Ascending aorta (tissue), 2 donors: ENCODE measurements at places on chromosomes 7 and 10.

- no peak for DNase-seq
Measured at GRCh38 chr7:88647825-88648224, 111.7 kb upstream of the ZNF804B start.

DNA sequence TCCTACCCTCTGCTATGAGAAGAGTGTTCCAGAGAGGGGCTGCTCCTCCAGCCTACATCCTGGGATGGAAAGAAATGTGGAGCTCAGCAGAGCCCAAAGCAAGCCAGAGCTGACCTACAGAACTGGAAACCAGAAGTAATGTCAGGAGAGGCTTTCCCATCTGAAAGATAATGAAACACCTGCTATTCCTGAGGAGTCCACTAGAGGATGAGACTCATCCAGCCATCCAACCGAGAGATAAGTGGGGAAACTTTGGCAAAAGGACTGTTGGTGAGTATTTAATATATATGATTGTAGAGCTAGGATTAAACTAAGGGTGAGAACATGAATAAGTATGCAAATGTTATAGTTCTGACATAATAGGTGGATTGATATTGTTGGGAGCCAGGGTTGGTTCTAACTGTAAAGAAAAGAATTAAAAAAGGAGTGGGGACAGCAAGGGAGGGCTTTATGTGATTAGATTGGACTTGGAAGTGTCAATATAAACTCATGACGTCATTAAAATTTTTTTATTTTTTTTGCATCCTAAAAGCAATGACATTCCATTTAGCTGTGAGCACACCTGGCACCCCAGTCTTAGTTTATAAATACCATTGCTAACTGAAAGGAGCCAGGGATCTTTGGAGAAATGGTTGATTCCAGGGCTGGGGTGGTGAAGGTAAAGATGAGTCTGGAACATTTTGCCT, 312.8 kb upstream of the NFE2L3 start:
- no peak for DNase-seq

DNA sequence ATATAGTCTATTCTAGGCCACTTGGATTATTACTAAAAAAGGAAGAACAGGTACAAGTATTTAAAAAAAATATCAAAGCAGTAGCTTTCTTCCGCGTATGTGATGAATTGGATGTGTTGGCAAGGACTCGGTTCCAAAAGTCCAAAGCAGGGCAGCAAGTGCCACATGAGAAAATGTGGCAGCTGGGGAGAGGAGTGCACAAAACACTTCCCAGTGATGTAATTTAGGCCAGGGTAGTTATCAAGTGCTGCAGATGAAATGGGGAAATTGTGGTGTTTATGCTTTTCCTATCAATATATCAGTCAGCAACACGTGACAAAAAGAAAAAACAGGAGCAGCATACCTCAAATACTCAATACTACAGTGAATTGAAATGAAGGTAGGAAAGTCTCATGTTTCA, 7.0 kb downstream of the RHOBTB1 start:
- no peak for DNase-seq

DNA sequence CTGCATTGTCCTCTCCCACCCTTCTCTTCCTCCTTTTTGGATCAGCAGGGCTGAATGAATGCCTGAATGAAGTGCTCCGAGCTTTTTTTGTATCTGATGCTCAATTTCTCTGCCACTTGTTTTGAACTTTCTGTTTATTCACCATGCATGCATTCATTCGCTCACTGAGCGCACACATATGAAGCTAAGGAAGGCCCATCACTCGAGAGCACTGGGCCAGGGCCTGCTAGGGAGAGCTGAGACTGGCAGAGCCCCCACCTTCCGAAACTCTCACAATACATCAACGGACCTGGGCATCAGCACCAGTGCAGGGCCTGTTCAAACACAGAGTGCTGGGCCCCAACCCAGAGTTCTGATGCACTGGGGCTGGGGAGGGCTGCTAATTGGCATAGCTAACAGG, 45.7 kb downstream of the RPS24 start:
- DNase-seq = no peak

- no peak for DNase-seq
Measured at GRCh38 chr7:11969643-11970042, 137.6 kb upstream of the THSD7A start.

DNA sequence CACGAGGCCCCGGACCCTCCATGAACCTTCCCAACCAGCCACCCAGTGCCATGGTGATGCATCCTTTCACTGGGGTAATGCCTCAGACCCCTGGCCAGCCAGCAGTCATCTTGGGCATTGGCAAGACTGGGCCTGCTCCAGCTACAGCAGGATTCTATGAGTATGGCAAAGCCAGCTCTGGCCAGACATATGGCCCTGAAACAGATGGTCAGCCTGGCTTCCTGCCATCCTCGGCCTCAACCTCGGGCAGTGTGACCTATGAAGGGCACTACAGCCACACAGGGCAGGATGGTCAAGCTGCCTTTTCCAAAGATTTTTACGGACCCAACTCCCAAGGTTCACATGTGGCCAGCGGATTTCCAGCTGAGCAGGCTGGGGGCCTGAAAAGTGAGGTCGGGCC, 90.6 kb upstream of the PDCD4 start:
- DNase-seq = no peak

DNA sequence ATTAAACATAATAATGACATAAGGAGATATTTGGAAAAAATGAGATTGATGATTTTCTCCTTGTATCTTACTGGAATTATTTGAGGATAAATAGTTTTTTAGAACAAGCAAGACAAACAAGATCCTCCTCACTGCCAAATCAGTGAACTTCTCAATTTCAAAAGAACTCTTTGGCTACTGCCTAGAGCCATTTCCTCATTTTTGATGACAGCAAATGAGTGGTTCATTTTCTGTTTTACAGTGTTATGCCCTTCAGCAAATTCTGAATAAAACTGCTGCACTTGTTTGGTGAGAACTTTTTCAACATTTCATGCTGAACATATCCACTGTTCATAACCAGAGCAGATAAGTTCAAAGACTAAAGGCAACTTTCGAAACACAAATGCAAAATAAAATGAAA, 42.5 kb upstream of the AHR start:
- DNase-seq = no peak

DNA sequence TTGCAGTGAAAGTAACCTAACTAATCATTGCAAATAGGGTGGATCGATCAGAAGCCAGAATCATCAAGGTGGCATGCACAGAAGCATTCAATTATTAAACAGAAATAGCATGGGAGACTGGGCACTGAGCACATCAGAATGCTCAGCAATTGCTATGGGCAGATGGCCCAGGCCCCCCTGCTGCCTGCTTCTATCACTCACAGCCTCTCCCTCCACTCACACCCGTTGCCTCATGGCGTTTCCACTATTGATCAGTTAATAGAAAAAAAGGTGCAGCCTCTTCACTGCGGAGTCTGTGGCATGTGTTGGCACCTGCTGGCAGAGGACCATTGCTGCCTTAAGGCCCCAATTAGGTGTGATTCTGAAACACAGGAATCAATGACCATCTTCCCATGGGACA, 11.2 kb upstream of the HTR5A start:
- DNase-seq = no peak

DNA sequence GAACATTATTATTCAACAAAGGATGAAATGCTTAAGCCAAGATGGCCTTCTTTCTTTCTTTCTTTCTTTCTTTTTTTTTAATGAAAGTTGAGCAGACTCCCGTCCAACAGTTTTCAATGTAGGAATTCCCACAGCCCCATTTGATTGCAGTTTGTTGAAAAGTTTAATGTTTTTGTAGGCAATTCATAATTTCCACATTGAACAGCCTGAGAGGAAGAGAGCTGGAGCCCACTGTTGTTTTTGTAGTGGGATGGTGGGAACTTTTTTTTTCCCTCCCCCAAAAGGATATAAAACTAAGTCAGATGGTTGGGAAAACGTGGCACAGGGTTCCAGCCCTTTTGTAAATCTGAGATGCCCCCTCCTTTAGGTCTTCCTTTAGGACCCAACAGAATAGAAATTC, 86.6 kb downstream of the TCF7L2 start:
- no peak for DNase-seq

DNA sequence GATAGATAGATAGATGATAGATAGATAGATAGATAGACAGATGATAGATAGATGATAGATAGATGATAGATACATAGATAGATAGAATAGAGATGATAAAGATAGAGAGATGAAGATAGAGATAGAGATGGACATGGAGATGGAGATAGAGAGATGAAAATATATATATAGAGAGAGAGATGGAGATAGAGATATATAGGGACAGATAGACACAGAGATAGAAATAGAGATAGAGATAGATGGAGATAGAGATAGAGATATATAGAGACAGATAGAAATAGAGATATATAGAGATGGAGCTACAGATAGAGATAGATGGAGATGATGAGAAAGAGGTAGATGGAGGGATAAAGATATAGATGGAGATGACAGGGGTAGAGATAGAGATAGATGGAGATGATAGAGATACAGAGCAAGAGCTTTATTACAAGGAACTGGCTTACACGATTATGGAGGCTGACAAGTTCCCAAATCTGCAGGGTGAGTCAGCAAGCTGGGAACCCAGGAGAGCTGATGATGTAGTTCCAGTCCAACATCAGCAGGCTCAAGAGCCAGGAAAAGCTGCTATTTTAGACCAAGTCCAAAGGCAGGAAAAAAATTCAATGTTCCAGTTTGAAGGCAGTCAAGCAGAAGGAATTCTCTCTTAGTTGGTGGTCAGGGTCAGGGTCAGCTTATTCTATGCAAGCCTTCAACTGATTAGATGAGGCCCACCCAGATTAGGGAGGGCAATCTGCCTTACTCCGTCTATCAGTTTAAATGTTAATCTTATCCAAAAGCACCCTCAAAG, 37.1 kb downstream of the CAV1 start:
- peak; percentile 92 for DNase-seq

DNA sequence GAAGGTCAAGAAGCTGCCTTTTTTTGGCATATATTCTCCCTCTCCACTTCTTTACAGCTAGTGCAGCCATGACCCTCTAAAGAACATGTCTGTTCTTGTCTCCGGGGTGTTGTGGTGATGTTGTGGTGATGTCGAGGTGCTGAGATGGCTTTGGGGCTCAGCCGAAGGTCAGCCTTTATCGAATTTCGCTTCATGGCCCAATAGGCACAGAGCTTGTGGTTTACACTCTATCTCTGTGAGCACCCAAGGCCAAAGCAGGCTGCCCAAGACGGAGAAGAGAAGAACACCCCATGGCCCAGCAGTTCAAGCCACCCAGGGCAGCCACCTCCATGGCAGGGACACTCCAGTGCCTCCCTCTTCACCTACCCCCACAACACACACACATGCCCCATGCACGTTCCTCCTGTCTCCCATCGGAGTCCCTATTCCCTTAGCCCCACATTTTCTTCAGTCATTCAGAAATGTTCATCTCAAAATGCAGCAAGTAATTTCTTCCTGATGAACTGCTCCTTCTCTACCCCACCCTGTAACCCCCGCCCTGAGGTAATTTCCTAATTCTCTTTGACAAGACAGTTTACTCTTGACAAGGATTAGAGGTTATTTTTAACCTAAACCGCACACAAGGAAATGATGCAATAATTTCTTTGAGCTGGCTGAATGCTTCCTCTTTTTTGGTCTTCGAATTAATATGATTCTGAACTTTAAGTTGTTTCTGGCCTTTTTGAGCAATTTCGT, 18.6 kb upstream of the ADRB1 start:
- no peak for DNase-seq

GRCh38 chr7:109986701-109987100, 1104.2 kb upstream of the LRRN3 start:
- DNase-seq = no peak

DNA sequence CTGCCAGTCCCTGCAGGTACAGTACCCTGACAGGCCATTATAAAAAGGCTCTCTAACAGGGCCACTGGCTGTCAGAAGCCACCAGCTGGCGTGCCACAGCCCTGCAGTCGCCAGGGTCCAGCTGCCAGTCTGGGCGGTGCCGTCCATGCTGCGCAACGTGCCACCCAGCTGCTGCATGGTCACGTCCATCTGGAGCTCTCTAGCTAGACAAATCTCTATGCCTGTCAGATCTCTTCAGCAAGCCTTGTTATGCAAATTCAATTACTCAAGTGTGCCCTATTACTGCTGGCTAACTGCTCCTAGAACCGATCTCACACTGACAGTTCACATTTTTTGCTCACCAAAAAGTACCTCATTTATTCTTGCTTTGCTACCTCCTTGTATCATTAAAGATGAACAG, 75.9 kb downstream of the HIBADH start:
- DNase-seq = no peak

DNA sequence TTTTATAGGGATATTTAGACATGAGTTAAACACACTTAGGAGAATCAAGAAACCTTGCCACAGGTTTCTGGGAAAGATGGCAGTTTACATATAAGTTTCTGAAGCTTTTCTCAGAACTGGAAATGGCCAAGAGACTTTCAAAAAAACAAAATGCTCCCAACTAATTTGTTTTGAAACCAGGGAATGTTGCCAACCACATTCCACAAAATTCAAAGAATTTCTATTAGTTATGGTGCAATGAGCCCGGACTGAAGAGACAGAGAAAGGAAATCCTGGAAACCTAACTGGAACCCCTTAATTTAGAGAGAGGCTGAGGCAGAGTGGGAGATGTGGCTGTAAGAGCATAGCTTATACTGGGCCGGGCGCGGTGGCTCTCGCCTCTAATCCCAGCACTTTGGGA, 128.5 kb downstream of the PTEN start:
- no peak for DNase-seq

- DNase-seq = no peak
Measured at GRCh38 chr10:77667426-77668324, 30.1 kb upstream of the KCNMA1 start.

DNA sequence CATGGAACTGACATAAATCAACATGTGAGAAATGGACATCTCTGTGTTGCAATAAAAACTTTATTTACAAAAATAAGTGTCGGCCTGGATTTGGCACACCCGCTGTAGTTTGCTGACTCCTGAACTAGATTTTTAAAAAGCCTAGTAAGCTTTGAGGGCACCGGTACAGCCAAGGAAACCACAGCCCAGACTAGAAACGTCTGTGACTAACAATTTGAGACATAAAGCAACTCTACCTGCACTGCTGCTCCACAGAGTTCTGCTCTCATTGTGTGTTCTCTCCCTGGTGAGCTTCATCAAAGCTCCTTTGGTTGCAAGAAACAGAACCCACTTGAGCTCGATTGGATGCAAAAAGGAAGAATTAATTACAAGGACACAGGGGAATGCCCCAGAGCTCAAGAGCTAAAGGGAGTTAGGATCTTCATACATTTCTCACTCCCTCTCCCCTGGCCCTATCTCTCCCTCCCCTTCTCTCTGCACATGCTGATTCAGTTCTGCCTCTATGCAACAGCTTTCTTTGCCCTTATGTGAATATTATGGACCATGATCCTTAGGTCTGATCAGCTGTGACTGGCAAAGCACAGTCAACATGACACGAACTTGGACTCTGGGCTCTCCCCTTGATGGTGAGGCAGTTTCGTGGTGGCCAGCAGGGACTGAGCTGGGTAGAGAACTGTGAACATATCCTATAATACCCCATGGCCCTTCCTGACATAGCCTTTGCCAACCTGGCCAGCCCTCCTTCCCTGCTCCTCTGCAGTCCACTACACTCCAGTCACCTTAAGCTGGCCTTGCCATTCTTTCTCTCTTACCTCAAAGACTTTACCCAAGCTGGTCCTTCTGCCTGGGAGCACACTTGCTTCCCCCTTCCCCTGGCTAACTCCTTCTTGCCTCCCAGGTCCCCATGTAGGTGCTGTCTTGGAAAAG, 77.5 kb upstream of the YAE1 start:
- DNase-seq = no peak
